ENCODE measurements at places on chromosomes 1 and 21.

DNA sequence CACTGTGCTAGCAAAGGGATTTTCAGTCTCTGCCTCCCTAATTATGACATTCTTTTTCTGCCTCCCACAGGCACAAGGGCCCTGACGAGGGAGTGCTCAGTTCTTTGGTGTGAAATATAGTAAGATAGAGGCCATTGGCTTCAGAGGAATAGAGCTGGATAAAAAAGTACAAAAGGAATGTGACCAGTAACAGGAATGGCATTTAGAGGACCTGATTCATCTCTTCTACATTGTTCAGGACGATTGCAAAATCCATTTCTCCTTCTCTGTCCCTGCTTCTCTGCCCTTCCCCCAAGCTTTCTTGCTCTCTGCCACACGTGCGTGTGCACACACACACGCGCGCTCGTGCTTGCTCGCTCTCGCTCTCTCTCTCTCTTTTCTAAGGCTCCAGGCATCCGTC is 668.2 kb downstream of the KIF26B start:
- DNase-seq, result peak; percentile 98

GRCh38 chr1:67743072-67743725 is 58.2 kb downstream of the GADD45A start:
- no peak for DNase-seq

DNA sequence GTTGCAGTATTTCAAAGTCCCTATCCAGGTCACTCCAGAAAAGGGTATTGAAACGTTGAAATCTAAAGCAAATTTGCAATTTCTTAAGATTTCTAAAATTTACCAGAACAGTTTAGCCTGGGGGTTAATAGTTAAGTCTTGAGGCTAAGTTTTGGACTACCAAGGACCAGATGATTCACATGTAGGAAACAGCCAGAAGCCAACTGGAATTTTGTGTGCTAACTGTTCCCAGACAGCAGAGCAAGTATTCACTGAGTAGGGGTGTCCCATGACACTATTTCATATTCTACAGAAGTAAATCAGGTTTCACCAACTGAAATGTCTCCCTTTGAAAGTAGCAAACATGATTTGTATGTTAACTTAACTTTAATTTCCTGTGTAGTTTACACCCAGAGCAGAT is 11.5 kb upstream of the C1orf105 start:
- peak; percentile 54 for DNase-seq

DNA sequence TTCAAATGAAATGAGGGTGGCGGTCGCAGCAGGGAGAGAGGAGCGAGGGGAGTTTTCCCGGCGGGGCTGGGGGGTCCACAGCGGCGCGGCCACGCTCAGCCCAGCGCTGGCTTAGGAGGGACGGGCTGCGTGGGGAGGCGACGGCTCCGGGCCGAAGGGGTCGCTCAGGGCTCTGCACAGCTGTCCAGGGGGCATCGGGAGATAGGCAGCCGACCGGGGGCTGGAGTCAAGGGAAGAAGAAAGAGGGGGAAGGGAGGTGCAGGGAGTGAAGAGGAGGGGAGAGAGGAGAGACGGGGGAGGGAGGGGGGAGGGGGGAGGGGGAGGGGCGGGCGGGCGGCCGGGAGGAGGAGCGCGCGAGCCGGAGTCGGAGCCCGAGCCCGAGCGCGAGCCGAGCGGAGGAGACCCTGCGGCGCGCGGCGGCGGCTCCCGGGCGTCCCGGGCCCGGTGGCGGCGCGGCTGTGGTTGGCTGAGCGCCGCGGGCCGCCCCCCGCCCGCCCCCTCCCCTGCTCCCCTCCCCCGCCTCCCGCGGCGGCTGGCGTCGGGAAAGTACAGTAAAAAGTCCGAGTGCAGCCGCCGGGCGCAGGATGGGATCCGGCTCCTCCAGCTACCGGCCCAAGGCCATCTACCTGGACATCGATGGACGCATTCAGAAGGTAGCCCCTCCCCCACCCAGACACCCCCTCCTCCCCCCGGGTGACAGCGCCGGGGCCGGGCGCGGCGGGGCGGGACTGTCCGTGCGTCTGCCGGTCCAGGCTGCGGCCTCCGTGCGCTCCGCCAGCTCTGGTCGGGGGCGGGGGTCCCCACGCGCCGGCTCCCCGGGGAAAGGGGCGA is at the start of gene PDE9A:
Gene PDE9A, plus strand, starts transcription at position 391 of the 831 bp plus-strand sequence. Its CDS starts 194 bp downstream, at position 585.
- DNase-seq, result no peak

Measured in fibroblast of skin of right biceps (primary cell).